ENCODE measurements at places on chromosomes 12 and 14.

DNA sequence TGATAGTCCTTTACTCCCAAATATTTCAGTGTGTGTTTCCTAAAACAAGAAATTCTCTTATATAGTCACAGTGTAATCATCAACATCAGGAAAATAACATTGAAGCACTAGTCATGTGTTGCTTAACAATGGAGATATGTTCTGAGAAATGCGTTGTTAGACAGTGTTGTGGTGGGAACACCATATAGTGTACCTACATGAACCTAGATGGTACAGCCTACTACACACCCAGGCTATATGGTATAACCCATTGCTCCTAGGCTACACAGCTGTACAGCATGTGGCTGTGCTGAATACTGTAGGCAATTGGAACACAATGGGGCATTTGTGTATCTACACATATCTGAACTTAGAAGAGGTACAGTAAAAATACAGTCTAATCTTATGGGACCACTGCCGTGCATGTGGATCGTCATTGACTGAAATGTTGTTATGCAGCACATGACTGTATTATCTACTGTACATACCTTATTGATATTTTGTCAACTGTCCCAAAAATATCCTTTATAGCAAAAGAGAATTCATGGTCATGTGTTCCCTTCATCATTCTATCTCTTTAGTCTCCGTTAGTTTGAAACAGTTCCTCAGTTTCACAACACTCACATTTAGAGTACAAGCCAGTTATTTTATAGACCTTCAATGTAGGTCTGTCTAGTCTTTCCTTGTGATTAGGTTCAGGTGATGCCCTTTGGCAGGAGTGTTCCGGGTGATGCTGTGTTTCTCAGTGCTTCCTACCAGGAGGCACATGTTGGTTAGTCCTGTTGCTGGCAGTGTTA, 109.7 kb downstream of the SLC25A47 start:
- no peak for DNase-seq

- DNase-seq = no peak
These were observed 269.9 kb upstream of the SFSWAP start for GRCh38 chr12:131441060-131441396.

DNA sequence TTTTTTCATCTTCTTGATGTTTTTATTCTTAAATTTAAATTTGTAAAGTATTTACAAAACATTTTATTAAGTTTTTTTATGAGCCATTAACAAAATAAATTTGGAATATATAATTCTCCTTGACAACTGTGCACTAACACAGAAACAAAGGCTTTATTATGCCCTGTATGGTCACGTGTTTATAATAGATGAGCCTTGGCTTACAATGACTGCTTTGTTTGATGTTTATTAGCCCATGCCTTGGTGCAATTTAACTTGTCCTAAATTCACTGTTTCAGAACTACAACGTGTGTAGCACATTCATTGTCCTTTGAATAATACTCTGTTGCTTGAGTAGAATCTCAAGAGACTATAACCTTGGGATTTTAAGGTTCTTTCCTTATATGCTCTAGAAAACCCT, 59.8 kb downstream of the CNTN1 start:
- no peak for DNase-seq

GRCh38 chr12:111173836-111174235, 195.1 kb downstream of the PHETA1 start:
- no peak for DNase-seq

GRCh38 chr12:129901254-129901653, 2.6 kb downstream of the TMEM132D start:
- DNase-seq = no peak

DNA sequence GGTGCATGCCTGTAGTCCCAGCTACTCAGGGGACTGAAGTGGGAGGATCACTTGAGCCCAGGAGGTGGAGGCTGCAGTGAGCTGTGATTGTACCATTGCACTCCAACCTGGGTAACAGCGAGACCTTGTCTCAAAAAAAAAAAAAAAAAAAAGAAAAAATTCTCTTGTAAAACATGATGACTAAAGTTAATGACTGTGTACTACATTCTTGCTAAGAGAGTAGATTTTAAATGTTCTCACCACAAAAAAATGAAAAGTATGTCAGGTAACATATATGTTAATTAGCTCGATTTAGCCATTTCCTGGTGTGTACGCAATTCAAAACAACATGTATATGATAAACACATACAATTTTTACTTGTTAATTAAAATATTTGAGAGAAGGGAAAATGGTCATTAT, 480.7 kb upstream of the RGS6 start:
- DNase-seq = no peak

DNA sequence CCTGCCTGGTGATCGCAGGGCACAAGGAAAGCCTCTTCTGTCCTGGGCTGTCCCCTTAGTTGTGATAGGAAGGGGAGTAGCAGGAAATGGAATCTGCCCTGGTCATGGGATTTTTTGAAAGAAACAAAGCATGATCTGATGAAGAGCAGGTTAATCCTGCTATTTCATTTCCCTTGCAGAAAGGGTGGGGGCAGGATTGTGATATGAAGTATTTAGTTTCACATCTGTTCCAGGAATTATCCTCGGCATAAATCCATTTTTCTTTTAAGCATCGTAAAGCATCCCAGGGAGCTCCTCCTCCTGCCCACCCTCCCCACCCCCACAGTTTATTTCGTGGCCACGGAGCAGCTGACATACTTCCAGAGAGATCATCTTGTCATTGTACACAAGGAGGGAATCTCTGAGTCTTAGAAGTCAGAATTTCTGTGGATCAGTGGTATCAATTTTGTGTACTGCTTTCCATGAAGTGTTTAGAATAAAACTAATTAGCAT, 53.1 kb downstream of the TGFB3 start:
- DNase-seq = no peak

DNA sequence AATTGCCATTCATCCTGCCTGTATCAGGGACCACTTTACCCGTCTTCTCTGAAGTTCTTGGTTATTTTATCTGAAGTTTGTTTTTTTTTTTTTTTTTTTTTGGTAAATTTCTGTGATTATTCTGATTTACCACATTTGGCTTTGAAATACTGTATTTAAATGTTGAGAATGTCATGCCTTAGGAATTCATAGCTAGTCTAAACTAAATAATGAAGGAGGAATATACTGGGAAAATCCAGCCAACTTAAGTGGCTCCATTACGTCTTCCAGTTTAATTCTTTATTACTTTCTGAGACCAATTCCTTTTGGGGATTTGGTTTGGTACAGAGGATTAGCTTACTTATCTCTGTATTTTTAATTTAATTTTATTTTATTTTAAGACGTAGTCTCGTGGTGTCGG, 60.3 kb upstream of the KCNMB4 start:
- DNase-seq = no peak

DNA sequence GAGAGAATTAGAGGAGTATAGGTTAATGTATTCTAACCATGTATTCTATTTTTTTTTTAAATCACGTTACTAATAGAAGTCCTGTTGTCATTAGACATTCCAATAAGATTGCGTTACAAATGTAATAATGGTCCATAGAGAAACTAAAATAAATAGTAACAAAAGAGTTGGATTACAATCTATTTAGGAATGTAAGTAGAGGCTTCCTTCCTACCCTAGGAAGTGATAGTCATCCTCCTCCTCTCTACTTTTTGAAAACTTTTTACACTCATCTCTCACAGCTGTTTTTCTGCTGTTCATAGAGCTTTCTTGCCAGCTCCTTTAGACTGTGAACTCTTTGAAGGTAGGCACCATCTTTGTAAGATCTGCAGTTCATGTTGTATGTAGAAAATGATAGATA, 23.6 kb downstream of the TRHDE start:
- no peak for DNase-seq
